ENCODE measurements at places on chromosomes 13 and 19. TPM values are rescaled to one million over a fixed set of nuclear protein-coding genes. Genes with fewer than 3 reads are reported as not detected.

Gene CPB2
- total RNA-seq: not detected

GRCh38 chr19:2770055-2771013 is 12.7 kb downstream of the SGTA start:
- no peak for DNase-seq

- no peak for DNase-seq
These were observed 8.8 kb downstream of the DAZAP1 start for GRCh38 chr19:1416014-1416841.

GRCh38 chr19:39261704-39262103 is 6.5 kb upstream of the IFNL2 start:
- no peak for DNase-seq

DNA sequence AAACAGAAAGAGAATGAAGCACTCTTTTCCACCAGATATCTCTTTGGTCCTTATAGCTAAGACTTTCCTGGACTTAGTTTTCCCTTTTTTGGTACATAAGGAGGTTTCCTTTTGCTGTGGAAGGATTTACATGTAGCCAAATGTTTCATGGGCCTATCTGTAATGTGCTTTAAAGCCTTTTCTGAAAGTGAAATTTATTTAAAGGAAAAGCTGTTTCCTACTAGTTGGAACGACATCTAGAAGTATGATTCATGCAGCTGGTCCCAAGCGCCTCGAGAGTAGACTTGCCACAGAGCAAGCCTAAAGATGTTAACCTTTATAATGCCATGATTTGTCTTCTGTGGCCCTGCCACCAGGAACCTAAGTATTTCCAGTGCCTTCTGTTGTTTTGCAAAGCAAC is 390.3 kb downstream of the DLEU7 start:
- DNase-seq: no peak

GRCh38 chr13:22175241-22175640 is 504.4 kb downstream of the FGF9 start:
- DNase-seq: no peak

DNA sequence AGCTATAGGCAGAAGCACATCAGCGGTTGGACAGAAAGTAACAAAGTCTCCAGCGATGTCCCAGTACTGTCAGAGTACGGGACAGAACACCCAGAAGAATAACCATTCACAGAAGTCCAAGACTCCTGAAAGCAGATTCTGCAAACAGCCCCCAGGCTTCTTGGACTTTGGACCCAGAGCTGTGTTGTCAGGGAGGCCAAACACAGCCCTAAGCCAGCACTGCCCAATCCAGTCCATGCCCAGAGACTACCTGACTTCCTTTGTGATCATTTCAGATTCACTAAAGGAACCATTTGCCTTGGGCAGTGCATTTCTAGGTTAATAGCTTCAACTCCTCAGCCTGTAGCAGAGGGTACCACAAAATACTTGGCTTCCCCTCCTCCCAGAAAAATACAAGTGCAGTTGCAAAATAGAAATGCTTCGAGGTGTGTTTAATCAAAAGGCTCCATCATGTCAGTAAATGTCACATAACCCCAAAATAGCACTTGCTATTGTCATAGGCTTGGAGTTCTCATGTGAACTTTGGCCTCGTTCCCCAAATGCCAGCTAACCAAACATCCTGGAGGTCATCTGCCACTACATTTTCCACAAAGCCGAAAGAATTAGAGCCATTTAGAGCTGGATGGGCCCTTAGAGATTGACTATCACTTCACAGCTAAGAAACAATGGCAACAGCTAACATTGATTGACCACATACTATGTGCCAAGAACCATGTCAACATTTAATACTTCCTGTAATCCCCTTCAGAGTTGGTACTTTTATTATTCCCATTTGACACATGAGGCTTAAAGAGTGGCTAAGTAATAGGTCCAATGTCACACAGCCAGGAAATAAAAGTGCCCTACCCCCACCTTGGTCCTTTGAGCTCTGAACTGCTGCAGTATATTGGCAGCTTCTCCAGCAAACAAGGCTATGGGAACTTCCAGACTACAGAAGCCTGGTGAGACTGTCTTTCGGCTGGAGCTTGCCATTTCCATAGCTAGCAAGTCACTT is 329.9 kb downstream of the FOXO1 start:
- no peak for DNase-seq

DNA sequence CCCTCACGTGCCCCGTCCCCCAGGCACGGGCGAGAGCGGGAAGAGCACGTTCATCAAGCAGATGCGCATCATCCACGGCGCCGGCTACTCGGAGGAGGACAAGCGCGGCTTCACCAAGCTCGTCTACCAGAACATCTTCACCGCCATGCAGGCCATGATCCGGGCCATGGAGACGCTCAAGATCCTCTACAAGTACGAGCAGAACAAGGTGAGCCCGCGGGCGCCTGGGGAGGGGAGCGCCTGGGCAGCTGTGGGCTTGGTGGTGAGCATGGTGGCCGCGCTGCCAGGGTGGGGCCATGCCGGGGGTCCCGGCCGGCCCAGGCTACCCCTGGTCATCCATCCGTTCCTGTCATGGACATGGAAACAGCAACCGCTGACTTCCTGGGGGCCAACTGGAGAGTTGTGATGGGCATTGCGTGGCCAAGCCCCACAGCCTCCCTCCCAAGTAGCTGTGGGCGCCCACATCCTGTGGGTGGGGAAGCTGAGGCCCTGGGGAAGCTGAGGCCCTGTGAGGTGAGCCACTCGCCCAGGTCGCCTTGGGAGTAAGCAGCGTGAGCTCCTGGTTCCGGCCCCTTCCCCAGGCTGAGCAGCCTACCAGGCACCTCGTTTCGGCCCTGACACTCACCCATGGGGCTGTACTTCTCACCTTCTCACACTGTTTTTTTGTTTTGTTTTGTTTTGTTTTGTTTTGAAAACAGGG is 16.1 kb downstream of the GNA11 start:
- no peak for DNase-seq

DNA sequence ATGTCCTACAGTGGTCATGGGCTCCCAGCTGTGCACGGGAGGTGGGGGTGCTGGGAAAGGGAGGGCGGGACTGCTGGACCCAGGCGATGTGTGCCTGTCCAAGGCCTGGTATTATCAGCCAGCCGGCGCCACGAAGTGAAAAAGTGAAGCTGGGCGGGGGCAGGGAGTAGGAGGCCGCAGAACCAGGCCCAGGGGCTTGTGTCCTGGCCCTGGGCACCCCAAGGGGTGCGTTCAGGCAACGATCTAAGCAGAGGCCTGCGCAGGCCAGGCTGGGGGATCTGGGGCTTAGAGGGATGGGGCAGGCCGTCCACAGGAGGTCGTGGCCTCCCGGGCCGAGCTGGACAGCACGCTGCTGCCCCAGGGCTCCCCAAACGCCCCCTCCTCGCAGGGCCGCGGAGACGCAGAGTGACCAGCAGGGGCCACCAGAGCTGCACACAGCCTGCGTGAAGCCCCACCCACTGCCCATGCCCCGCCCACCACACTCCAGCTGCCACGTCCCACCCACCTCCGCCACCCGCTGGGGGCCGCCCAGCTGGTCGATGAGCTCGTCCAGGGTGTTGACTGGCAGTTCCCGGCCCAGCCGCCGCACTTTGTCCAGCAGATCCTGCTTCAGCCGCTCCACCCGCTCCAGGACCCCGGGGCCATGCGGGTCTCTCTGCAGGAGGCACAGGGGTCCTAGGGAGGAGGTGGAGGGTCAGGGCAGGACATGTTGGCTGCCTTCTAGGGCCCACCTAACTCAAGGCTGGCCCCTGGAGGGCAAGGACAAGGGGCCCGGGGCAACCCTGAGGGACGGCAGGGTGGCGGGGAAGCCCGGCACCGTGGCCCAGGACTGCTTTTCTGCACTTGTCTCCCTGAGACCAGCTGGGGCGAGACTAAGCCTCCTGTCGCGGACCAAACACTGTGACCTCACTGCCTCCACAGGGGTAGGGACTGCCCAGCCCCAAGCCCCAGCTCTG is 9.5 kb downstream of the GPX4 start:
- DNase-seq: peak; percentile 92
